ENCODE measurements at places on chromosomes 2 and 18.
A peak's percentile ranks its signal among the peaks of the same experiment; 100 is the strongest.

DNA sequence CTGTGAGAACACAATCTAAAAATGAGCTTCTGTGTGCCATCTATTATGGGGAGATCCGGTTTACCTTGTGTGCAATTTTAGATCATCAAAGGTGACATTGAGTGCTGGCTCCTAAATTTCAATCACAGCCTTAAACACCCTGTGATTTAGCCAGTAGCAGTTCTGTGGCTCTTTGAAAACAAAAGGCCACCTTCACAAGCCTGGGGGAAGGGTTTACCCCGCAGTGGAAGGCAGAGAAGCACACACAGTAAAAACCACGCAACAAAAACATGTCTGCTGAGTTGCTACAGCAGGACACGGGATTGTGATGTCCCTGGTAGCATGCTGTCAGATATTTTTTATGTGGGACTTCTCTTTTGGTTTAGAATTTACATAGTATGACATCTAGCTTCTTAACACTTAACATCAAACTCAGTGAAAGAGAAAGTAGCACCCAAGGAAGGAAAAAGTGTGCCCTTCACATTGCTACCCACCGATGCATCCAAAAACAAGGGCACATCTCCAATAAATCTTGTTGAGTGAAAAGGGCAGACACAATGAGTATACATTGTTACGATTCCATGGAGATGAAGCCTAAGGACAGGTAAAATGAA lies 56.1 kb upstream of the RNF152 start:
- peak; percentile 59 for DNase-seq

DNA sequence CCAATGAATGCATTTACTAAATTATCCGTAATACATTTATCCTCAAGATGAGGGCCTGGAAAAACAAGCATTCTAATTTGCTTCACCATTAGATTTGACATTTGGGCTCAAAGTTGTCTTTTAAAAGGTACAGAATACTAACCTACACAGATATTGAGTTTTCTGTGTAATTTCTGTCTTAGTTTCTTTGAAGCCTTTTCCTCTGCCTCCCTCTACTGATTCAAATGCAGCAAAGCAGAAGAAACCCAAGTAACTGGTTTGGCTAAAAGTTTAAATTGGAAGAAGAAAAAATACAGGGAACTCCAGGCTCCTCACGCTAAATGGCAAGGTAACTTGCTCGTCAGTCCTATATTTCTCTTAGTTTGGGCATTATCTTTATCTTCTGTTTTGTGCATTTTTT lies 53.3 kb upstream of the SLC5A7 start:
- no peak for DNase-seq

GRCh38 chr2:98769784-98770183 lies 38.9 kb upstream of the MGAT4A start:
- no peak for DNase-seq

GRCh38 chr2:23994567-23994966 lies 15.3 kb upstream of the MFSD2B start:
- no peak for DNase-seq

DNA sequence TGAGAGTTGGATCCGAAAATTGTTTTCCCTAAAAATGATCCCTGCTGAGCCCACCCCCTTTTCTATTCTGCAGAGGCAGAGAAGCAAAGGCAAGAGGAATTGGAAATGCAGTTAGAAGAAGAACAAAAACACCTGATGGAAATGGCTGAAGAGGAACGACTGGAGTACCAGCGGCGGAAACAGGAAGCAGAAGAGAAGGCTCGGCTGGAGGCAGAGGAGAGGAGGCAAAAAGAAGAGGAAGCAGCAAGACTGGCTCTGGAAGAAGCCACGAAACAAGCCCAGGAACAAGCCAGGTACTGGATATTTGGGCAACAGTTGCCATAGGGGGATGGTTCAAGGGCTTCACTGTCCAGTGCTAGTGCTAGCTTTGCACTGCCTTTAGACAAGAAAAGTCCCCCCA lies 41.7 kb downstream of the SUMO1 start:
- DNase-seq = no peak

DNA sequence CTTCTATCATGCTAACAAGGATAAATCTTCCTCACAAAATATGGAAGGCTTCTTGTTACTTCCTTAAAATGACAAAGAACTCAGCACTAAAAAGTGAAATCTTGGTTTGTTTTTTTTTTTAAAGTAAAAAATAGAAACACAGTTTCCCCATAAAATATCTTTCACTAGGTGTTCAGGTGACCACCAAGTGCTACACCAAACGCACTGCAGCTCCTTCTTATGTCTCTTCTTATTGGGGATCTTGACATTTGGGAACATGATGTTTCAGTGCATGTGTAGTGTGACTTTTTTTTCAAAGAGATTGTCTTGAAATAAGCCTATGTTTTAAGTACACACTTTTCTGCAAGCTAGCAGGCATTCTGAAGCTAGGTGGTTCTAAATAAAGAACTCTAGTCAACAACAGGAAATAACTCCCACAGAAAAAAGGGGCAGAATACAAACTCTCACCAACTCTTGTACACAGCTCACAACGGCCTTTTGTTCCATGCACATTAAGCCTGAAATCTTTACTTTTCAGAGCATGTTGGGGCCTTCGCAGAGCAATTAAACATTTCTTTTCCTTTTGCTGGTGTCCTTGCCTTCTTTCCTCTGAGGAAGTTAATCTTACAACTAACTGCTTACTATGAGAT lies 13.2 kb upstream of the SERTAD2 start:
- no peak for DNase-seq

DNA sequence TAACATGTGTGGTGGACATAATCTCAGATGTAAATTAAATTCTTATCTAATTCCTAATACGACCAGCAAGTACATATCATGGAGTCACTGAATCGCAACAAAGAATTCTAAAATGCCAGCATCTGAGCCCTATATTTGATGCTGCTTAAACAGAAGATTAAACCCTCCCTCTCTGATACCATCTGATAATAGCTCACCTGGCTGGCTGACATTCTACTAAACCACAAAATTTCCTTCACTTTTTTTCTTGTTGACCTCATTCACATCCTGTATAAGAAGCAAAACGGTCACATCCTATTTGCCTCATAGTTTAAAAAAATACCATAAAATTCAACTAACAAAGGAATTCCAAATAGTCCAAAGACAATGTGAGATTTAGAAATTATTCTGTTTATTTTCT lies 371.6 kb upstream of the SLC8A1 start:
- no peak for DNase-seq

DNA sequence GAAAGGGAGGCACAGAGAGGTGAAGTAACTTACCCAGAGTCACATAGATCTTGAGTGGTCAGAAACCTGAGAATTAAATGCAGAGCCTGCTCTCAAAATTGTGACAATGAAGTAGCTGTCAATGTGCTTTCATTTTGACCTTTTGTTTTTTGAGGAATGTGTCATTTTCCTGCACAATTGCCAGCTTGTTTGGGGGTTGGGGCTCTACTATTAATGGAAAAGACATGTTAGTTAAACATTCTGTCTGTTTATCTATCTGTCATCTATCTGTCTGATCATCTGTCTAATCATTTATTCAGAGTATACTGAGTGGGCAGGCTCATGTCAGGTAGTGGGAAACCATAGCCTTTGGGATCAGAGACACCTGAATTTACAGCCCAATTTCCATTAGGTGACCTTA lies 428.4 kb downstream of the TSN start:
- DNase-seq = no peak

DNA sequence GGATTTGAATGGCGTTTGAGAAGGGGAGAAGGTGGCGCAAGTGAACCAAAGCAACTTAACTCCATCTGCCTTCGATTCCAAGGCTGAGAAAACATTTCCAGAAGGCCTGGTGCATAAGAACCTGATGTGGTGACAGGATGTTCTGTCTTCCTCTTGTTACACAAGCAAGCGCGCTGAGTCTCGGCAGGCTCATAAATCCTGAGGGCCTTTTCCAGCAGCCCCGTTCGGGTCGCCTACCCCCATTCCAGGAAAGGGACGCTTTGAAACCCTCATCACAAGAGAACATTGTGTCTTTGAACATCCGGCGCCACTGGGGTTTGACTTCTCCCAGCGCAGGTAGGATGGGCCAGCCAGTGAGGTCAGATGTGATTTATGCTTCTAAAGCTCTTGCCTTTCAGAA lies 403.5 kb downstream of the SETBP1 start:
- no peak for DNase-seq

All from retina (tissue), 1 donor.